ENCODE measurements at places on chromosomes 12 and 14.

DNA sequence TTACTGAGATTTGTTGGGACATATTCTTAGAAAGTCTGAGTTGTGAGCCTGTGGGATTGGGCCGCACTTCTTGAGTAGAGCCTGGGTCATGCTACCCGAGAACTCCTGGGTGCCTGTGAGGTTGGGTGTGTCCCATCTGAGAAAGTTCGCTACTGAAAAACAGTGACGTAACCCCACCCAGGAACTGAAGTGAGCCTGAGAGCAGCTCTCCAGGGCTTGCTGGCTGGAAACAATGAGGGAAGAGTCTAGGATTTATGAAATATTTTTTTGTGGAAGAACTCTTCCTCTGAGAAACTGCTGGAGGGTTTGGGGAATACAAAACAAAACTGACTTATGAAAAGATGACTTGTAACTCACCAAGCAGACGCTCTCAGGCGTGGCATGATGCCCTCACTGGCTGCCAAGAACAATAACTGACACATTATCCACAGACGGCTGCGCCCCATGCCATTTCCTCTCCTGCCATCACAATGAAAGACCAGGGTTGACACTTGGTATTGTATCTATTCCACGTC, 69.2 kb downstream of the RASSF3 start:
- no peak for DNase-seq

GRCh38 chr12:67765776-67766766, 117.5 kb downstream of the DYRK2 start:
- no peak for DNase-seq

DNA sequence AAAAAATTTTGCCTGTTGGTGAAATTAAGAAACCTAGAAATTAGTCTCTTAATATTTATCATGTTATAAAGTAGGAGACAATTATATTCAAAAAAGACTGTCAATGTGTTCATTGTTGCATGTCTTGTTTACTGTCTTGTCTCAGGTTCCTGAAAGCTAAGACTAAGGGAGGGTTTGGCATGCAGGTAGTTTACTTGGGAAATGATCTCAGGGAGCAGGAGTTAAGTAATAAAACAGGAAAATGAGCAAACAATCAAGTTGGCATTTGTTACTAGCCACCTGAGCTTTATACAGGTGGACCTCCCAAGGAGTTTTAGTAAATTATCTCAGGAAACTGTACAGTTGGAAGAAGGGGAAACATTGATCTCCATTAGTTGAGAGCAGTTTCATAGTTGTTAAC, 188.0 kb upstream of the MDGA2 start:
- DNase-seq: no peak

DNA sequence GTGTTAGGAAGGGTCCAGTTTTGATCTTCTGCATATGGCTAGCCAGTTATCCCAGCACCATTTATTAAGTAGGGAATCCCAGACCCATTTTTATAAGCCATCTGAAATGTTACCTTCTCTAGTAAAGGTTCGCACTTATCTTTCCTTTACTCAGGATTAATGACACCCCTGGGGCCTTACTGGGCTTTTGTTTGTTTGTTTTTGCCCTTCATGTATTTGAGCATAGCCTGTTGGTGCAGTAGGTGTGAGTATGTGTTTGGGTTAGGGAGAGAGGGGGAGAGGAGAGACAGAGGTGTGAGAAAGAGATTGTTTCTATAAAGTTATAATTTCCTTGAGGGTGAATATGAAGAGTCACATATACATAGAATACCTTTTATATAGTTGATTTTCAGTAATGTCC, 96.9 kb downstream of the AKAP6 start:
- no peak for DNase-seq

DNA sequence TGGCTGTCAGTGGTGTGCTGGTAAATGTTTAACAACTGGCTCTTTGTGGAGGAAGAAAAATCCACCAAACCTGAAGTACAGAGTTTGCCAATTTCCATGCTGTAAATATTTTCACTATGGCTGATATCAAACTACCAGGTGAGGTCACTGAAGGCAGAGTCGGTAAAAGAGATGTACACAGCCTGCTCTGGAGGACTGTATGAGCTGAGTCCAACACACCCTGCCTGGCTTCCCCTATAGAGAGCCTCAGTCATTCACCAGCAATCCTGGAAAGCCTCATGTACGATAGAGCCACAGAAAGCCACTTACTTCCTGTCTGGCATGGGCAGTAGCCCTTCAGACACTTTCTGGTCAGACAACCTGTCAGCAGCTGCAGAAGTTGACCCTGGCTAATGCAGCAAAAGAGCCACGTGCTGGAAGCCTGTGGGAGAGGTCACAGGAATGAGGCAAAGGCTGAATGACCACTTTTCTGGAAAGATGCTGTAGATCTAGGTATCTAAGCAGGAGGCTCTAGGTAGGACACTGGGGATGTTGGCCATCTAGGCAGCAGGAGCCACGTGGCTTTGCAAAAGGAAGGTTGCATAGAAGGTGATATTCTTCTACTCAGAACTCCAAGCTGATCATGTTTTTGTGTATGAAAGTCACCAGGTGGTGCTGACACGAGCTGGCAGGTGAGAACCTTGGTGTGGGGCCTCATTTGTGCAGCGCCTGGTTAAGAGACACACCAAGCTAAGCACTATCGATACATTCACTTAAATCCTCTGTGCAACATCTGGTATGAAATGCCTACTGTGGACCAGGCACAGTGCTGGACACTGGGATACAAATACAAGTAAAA, 553.9 kb downstream of the VRK1 start:
- no peak for DNase-seq
